ENCODE measurements at places on chromosomes 3 and 15.
A peak's percentile ranks its signal among the peaks of the same experiment; 100 is the strongest.

DNA sequence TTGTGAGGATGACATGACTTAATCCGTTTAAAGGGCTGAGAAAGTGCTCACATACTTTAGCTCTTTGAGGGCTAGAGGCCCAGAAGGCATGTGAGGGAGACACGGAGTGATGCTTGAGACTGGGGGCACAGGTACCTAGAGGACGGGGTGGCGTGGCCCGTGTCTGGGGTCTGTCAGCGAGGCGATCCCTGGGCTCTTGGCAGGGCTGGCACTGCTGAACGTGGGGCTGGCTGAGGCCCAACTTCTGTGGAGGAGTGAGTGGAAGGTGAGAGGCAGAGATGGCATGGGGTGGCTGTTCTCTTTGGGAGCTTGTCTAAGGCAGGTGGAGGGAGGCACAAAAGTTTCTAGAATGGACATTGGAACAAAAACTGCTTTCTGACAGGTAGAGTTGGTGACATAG is 9.5 kb downstream of the SEMA4B start:
- DNase-seq = no peak

- no peak for DNase-seq
Observed at GRCh38 chr3:37447732-37448131, 273.4 kb upstream of the LRRFIP2 start.

GRCh38 chr3:66107855-66108254 is 69.1 kb upstream of the MAGI1 start:
- no peak for DNase-seq

- DNase-seq = no peak
Observed at GRCh38 chr3:194738254-194739093, 52.8 kb downstream of the FAM43A start.

DNA sequence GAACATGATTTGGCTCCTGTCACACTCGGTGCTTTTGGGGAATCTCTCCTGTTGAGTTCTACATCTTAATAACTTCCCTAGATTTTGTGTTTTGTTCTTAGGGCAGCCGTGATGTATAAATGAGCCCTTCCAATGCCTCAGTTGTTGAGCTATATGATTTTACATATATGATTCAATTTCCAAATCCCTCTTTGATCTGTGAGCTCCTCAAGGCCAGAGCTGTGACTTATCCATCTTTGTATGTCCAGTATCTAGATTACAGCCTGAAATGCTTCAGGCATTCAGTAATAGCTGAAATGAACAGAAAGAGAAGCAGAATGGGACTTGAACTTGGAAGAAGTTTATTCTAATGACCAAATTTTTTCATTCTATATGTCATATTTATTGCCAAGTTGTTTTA is 26.6 kb downstream of the CGGBP1 start:
- no peak for DNase-seq

DNA sequence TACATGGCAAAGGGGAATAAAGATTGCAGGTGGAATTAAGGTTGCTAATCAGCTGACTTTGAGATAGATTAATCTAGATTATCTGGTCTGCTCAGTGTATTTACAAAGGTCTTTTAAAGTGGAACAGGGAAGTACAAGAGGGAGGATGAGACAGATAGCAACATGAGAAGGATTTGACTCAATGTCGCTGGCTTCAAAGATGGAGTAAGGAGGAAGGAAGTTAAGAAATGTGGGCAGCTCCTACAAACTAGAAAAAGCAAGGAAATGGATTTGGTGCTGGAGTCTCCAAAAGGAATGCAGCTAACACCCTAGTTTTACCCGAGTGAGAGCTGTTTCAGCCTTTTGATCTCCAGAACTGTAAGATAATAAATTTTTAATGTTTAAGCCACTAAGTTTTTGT is 180.7 kb upstream of the TTC14 start:
- no peak for DNase-seq

DNA sequence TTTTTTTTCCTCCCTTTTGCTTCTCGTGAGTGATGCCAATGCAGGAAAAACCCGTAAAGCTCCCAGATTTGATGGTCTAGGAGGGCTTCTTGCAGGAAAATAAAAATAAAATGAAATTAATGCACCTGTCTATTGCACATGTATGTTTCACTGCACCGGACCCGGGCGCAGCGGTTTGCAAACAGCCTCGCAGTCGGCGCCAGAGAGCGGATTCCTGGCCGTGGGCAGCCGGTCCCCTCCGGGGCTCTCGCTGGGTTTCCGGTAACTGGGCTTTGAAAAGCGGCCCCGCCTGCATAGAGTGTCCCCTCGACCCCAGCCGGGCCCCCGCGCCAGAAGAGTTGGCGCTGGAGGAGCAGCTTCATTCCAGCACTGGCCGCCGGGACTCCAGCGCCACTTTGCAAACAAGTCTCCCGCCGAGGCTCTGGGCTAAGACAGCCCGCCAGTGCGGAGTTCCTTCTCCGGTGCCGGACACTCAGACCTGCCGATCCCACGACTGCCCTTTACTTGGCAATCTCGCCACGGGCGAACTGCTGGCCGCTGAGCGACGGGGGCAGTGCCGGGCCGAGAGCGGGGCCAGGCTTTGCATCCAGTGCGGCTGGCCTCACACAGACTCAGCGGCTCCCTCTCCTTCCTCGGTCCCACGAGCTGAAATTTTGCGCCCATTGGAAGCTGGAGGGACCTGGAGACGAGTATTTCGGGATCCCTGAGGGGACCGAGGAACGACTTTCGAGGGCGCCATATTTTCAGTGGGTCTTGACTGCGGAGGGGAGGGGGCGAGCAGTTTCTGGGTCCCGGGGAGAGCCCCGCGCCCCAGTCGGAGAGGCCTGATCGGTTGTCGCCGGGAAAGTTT is 225.9 kb upstream of the C2CD4B start:
- DNase-seq = peak; percentile 77

DNA sequence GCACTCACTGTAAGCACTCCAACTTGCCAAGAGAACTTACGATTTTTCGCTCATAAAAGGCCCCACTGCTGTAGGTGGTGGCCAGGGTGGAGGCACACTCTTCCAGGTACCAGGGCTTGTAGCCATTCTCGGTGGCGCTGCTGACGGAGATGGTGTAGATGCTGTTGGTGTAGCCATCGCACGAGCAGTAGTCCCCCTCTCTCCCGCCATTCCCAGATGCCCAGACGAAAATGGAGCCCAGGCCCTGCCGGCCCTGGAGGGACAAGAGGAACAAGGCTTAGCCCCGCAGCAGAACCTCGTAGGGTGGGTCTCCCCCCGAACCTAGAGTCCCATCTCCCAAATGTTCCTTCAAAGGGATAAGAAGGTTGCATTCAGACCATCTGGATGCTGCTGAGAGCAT is 96.3 kb downstream of the PCSK6 start:
- no peak for DNase-seq

GRCh38 chr3:12148183-12148940 is 10.3 kb downstream of the TIMP4 start:
- no peak for DNase-seq

GRCh38 chr3:133238015-133238414 is 161.8 kb upstream of the BFSP2 start:
- no peak for DNase-seq

DNA sequence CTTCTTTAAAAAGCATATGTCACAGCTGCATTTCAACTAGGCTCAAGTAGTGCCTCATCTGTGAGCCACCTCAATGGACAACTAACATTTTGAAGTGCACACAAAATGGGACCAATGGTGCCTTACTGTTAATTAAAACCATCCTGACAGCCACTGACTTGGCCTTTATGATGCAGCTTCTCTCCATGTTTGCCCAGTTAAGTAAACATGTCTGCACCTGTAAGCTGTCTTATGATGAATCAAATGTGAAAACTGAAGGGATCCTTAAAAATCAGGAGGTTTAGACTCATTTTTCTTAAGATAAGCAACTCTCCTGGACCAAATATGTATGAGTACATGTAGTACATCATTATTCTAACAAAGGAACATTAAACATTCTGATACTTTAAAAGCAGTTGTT is 861.6 kb downstream of the ROBO1 start:
- DNase-seq = no peak

DNA sequence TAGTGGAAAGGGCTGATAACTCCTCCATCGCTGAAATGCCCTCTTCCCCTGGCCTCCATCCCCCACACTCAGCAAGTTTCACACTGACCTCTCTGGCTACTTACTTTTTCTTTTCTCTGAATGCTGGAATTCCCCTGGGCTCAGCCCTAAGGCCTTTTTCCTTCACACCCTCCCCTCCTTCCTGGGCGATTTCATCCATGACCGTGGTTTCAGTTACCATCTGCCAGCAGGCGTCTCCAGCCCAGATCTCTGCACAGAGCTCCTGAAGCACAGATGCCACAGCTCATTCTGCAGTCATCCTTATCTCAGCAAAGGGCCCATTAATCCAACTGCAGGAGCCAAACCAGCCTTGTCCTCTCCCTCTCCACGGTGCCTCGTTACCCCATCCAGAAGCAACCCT is 114.0 kb downstream of the RFTN1 start:
- DNase-seq = no peak

DNA sequence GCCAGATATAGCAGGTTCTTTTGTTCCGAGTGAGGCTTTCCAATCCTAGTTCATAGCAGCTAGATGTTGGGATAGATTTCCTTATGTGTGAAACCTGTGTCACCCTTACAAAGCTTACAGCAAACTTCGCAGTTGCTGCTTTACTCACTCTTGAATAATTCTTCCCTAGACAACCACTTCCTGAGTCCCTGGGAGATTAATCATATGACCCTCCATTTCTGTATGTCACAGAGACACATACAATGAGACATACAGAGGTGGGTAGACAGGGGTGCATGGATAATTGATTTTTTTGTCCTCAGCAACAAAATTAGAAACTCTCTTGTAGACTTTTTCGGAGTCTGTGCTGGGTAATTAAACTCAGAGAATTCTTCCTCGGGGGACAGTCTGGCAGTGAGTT is 163.2 kb downstream of the NSUN3 start:
- no peak for DNase-seq

- DNase-seq = no peak
Observed at GRCh38 chr3:89402051-89402450, 294.6 kb downstream of the EPHA3 start.

- DNase-seq = no peak
Observed at GRCh38 chr3:175430983-175431773, 572.0 kb downstream of the NAALADL2 start.

- no peak for DNase-seq
Observed at GRCh38 chr3:122661633-122662032, 19.0 kb upstream of the PARP14 start.

- no peak for DNase-seq
Observed at GRCh38 chr15:62573876-62574275, 408.8 kb upstream of the C2CD4B start.

DNA sequence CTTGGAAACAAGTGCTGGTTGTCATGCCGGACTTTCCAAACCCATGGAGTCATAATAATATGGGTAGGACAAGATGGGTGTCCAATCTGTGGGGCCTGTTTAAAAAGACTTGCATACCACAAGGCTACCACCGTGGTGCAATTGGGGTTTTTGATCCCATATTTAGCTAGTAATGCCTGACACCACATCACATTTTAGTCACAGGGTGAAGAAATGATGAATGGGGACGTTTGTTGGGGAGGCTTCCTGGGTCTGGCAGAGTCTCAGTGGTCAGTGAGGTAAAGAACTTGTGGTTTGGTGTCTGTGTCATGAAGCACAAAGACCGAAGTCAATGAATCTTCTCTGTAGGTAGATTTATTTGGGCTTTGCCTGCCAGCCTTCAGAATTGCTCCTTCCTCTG is 31.0 kb downstream of the P3H2 start:
- no peak for DNase-seq

GRCh38 chr3:46100812-46101211 is 73.5 kb upstream of the XCR1 start:
- DNase-seq = no peak
